AG09309 (cell line): ENCODE measurements at places on chromosomes 6 and 20.

DNA sequence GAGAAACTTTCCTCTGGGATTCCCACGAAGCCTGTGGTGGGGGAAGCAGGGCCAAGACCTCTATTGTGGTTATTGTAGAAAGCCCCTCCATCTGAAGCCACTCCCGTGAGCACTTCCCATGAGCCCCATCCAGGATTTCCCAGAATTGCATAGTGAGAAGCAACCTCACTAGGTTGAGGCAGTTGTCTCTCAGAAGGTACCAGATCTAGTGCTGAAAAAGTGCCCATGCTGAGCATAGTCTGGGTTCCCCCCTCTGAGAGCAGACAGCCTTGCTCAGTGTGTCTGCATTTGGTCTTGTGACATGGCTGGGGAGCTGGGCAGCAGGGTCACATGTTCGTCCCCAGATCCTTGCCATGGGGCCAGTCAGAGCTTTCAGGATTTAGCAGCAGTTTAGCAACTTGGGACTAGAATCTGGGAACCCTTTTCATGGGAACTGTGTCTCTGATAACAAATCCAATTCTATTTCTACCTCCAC, 38.6 kb downstream of the SLC9A8 start:
- DNase-seq = no peak

- DNase-seq = peak; percentile 18
Observed at GRCh38 chr6:3138341-3138740, 19.0 kb downstream of the TUBB2A start.

GRCh38 chr6:25670208-25670607, 18.2 kb downstream of the SCGN start:
- no peak for DNase-seq

DNA sequence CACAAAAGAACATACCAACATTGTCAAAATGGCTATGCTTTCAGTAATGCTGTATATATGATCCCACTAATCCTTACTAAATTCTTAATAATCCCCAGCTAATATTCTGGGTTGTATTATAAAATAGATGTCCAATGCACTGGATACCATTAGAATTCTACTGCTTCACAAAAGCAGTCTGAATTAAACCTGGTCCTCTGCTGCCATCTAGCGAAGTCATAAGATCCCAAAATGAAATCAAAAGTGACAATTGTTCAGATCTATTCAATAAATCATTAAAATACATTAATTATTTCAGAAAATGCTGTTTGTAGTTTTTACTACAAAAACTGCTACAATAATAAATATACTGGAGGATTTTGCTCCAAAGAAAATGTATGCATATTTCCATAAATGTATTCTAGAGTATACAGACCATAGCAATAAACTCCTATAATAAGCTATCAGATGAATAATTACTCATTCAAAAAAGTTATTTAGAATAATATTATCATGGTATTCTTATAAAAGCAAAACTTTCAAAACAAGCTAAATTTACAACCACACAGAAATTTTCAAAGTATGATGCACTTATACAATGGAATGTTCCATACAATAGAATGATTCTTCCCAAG, 92.6 kb downstream of the RNGTT start:
- DNase-seq = no peak

DNA sequence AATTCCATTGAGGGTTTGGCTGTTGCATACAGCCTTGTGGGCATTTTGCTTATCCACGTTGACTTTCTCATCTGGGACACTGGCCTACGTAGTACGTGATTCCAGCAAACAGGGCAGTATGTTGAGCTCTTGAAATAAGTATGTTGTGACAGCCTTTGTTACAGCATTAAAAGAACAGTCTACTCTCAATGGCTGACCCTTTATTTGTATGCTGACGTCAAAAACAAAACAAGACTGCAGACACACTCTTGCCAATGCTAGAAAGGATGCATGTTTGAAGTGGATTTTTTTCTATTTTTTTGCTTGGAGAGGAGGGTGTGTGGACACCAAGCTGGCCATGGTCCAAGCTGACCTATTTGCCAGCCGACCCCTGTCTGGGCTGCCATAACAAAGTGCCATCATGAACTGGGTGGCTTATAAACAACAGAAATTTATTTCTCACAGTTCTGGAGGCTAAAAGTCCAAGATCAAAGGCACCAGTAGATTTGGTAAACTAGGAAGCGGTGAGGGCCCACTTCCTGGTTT, 10.8 kb upstream of the SNHG17 start:
- DNase-seq = no peak

DNA sequence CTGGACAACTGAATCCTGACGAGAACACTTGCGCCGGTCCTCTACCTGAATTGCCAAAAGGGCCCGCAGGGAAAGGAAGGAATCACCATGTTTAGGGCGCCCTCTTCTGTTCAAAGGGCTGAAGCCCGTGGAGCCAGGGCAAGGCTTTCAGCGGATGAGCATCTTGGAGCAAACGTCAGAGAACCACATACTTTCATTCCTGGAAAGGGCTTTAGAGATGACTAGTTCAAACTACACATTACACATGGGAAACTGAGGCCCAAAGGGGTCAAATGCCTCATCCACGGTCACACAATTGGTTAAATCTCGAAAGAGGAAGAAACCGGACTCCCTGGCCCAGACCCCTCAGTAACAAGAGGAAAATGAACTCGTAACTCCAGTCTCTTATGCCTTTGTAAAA, 11.5 kb upstream of the ZNF133 start:
- peak; percentile 20 for DNase-seq

DNA sequence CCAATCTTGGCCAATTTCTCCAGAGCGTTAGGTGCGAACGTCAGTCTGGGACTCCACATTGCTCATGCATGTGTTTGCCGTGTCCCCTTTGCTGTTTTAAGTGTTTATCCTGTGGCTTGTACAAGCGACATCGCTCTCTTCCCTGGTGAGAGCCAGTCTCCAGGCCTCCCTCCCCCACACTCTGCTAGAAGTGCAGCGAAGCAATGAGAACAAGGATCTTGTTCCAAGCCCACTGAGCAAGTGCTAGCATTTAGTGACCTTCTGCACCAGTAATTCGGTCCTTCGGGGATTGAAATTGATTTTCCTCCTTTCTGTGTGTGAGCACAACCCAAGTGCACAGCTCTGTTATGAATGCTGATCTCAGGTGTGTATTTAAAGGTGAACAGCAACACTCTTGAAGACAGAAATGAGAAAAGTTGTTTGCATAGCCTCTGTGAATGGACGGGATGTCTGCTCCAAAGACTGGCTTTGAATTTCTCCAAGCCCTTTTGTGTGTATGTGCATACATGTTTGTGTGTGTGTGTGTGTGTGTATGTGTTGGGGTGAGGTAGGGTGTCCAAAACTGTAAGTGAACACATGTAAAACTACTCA, 29.0 kb downstream of the CD83 start:
- no peak for DNase-seq

GRCh38 chr6:13470238-13471140, 16.9 kb downstream of the GFOD1 start:
- DNase-seq = no peak

- no peak for DNase-seq
Observed at GRCh38 chr20:48769069-48769983, 58.5 kb downstream of the PREX1 start.

- no peak for DNase-seq
Observed at GRCh38 chr6:14123386-14124111, 6.0 kb downstream of the CD83 start.

- no peak for DNase-seq
Observed at GRCh38 chr20:59047938-59048680, 5.5 kb upstream of the PRELID3B start.

DNA sequence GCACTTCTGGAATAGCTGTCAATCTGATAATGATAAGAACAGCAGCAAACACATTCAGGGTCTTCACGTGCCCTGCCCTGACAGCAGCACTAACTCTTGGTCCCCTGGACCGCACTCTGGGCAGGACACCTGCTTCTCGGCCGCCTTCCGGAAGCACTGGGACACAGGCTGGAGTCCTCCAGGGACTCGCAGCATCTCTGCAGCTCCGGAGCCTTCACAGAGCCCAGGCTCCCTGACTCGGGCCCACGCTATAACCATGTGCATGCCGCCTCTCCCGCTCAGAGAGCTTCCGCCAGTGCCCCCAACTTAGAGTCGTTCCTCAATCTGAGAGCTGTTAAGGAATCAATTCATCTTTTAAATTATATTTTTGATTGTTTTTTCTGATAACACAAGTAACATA, 377.3 kb downstream of the TAF4 start:
- DNase-seq = no peak

DNA sequence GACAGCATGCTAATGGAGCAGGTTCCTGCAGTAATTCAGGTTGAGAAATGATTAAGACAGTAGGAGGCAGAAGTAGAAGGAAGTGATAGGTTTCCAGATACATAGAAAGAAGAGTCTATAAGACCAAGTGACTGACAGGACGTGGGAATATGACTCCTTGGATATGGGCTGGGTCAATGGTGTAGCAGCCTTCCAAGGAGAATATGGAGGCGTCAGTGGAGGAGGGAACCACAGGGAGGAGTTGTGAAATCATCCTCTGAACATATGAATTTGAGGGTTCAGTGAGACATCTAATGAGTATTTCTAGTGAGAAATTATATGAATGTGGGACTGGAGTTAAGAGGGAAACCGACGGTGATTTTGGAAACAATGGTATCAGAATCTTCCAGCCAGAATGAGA, 43.3 kb downstream of the NUDT3 start:
- no peak for DNase-seq

- DNase-seq = no peak
Observed at GRCh38 chr20:37573626-37574198, 46.0 kb upstream of the BLCAP start.

DNA sequence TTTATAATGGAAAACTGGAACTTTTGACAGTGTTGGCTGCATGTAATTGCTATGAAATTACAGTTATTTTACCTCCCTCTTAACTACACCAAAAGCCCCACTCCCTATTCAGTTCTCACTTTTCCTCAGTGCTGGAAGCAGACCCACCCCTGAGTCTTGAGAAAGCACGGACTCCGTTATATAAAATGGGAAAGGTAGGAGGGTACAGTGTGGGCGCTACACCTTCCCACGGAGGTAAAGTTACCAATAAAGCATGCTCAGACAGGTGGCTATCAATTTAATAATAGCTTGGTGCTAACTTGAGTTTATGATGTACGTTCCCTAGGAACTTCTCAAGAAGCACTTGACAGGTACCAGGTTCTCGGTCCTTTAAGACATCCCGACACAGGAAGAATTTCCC, 59.0 kb downstream of the CLIC5 start:
- DNase-seq = no peak

DNA sequence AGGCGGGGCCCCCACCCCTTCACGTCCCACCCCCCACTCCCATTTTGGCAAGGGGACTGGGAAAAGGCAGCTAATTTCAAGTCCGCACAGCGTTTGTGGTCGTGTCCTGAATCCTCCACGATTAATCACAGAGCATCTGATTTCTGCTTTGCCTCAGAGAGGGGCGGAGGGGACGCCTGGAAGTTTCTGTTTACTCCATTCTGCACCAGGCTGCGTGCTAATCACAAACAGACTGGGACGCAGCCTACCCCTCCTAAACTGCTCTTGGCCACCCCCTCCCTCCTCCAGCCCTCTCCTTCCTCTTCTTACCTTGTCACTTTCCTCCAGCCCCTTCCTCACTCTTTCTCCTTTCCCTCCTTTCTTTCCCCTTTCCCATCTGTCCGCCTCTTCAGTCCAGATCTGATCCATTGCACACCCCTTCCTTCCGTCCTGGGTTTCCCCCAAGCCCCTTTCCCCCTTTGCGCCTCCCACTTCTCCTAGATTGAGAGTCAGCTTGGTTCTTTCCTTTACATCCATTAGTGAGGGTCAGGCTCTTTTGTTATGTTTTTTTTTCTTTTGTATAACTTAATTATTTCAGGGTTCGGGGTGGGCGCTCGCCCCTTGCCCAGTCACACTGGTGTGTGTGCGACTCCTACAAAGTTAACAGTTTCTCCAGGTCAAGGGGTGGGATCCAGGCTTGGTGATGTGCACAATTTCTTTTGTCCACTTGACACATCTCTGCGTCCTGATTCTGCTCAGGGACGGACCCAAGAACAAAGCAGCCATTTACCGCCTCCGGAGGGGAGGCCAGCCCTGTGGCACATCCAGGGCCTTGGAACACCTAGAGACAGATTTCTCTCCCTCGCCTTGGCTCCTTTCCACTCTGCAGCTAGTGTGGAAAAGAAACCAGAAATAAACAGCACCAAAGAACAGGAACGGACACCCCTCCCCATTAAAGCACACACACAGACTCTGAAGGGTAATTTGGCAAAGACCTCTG, 520 bp upstream of the RIPOR3 start:
- no peak for DNase-seq

DNA sequence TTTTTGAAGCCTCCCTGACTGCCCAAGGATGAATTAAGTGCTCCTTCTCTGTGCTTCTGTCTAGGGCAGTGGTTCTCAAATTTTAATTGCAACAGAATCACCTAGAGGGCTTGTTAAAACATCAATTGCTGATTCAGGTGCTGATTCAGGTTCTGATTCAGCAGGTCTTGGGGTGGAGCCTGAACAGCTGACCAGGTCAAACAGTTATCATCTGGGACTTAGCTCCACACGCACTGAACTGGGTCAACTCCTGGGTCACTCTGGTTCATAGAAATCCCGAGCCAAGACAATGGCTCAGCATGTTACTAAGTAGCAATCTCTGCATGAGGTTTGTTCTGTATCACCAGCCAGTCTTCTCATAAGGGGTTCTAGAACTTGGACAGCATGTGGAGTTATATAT, 192.3 kb downstream of the GJA1 start:
- no peak for DNase-seq

- DNase-seq = no peak
Observed at GRCh38 chr20:57387945-57388371, 3.2 kb upstream of the RBM38 start.

DNA sequence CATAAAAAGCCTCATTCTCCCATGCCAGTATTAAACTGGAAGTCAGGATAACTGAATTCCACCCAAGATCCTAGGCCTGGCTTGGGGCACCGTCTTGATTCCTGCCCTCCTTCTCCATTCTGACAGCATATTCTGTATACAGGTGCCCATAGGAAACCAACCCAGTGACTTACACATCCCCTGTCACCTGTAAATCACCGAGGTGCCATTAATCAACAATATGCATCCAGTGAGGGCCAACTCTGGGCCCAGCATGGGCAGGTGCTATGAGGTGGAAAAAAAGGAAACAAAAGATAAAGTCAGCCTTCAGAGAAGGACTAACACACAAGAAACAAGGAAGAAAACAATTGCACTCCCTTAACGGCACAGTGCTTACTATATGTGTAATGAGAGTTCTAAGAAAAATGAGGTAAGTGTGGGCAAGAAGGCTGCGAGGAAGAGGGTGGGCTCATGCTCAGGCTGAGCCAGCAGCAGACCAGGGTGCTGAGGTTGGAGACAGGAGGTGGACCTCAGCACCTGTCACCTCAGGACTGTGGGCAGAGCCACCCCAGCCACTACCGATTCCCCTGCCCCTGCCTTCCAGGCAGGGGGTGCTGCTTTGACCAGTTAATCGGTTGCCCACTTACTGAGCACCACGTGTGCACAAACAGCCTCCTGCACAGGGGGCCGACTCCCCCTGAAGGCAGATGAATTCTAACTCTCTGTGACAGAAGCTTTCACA, 105.9 kb downstream of the TRERF1 start:
- no peak for DNase-seq
